ENCODE measurements at places on chromosomes 1 and 21.

- DNase-seq, result no peak
Measured at GRCh38 chr1:41679531-41679930, 195.0 kb upstream of the EDN2 start.

GRCh38 chr1:105416261-105416660 lies 1640.2 kb upstream of the PRMT6 start:
- DNase-seq, result no peak

- DNase-seq, result no peak
Measured at GRCh38 chr1:10986525-10986890, 25.9 kb upstream of the TARDBP start.

- DNase-seq, result no peak
Measured at GRCh38 chr1:54014009-54014629, 3.9 kb downstream of the LDLRAD1 start.

DNA sequence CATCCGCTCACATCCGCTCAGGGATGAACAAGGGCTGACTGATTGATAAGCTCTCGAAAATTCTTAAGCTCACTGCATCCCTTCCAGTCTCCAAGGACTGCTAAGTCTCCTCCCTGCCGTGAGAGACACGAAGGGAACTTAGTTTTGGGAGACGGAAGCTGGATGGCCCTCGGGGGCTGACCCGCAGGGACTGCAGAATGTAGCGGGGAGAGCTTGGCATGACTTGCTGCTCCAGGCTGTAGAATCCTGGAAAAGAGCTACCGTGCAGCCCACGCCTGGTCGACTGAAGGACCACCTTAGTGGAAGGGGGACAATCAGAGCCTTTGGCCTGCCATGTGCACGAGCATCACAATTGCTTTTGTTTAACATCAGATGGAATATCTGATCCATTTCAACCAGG lies 5.3 kb downstream of the ANKRD65 start:
- DNase-seq, result no peak
